Dorsolateral prefrontal cortex (tissue), 122 donors: ENCODE measurements at places on chromosomes 16 and 17.

GRCh38 chr16:12010388-12011251 is 34.1 kb downstream of the SNX29 start:
- DNase-seq: no peak

GRCh38 chr17:60079401-60080243 is 901 bp upstream of the HEATR6 start:
- no peak for DNase-seq

GRCh38 chr17:7004398-7005253 is 7.8 kb upstream of the RNASEK start:
- no peak for DNase-seq

- no peak for DNase-seq
These were observed 430 bp downstream of the BCAS3 start for GRCh38 chr17:60678118-60678444.

GRCh38 chr17:47875011-47875985 is 20.7 kb upstream of the SP2 start:
- DNase-seq: no peak

DNA sequence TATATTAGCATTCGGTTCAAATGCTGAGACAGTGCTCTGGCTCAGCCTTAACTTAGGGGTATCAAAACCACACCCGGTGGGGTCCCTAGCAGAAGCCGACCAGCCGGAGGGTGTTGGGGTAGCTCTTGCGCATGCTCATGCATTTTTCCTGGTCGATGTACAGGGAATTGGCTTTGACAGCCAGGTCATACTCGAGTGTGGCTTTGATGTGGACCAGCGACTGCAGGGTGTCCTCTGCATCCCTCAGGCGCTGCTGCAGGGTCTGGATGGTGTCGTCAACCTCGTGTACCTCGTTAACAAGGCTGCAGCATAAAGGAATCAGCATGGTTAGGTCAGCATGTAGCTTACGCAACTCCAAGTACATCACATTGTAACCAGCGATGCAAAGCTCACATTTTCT is 37.5 kb downstream of the TEKT3 start:
- DNase-seq: no peak

DNA sequence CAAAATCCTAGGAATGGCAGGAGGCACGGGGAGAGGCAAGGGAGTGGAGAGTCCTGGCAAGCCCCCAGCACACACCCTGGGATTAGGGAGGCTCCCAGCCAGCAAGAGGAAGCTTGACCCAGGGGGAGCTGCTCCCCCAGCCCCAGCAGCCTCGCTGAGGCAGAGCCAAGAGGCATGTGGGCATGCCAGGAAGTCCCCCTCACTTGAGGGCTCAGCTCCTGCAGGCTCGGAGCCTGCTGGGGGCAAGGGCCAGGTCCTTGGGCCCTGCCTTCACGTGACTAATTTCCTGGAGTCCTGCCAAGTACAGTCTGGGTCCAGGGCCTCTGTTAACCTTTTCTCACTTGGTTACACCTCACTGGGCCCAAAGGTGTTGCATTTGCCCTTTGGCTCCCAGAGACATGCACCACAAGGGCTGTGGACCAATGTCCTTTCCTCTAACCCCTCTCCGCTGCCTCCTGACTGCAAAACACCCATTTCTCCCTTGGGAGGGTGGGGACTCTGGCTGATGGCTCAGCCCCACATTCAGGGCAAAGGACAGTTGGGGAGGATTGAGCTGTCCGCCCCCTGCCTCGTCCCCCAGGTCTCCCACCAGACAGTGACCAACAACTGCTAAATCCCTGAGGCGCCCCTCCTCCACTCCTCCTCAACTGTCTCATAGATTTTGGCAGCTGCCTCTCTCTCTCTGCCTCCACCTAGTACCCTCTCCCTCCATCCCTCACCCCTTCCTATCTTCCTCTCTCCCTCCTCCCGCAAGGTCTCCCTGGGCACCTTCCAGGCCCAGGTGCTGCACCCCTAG is 4.4 kb upstream of the SLC47A2 start:
- DNase-seq: no peak

GRCh38 chr16:46748775-46749705 is 896 bp upstream of the MYLK3 start:
- no peak for DNase-seq

DNA sequence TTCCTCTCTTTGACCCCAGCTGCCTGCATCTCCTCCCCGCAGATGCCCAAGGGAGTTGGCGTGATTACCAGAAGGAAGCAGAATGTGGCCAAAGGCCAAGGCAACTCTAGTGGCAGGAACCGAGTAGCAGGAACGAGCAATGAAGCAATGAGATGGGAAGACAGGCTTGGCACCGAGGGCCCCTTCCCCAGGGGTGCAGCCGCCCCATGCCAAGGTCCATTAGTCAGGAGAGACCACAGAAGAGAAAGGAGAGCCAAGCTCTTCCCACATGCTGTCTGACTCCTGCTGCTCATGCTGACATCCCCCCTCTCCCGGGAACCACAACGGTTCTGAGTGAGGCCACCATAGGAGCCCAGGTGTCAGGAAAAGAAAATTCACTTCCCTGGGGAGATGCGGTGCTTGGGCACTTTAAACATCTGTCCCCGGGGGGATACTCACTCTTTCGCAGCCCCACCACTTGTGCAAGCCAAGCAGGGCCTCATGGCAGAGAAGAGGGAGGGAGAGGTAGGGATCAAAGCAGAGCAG is 67.4 kb downstream of the MYO18A start:
- DNase-seq: peak; percentile 44

DNA sequence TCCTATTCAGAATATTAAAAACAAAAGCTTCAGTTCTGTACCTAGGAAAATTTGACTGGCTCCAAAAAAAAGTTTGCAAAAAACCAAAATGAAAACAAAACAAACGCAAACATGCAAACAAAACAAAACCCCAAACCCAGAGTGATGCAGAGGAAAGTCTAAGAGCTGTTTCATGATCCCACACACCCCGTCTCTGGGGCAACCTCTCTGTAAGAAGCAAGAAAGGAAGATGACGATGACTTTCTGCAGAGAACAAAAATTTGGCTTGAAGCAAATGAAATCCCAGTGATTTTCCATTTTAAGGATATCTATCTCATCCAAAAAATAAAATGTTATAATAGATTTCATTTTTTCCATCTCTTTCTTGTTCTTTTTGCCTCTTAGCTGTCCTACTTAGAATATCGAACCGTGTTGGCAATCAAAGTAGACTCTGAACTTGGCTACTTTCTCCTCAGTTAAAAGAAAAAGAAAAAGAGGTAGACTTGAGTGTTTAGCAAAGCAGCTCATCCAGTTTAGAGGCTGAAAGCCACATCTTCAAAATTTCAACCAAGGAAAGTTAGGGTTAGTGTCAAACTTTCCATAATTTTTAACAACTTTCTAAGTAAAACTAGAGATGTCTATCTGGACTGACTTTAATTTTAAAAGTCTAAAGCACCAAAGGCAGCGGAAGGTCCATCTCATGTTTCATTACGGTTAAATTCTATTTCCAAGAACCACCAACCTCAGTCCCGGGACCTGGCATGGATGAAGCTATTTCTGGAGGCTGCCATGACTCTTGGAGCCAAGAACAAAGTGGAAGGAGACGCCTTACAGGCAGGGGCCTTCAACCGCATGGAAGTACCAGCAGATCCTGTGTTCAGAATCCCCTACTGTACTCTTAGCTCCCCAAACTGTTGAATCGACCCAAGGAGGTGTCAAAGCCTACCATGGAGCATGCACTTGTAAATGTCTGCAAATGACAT is 180.8 kb downstream of the XYLT1 start:
- no peak for DNase-seq

- DNase-seq: no peak
These were observed 13.9 kb downstream of the ITPRIPL2 start for GRCh38 chr16:19127674-19128131.

- DNase-seq: no peak
These were observed 8.3 kb downstream of the TFAP4 start for GRCh38 chr16:4264546-4264945.

DNA sequence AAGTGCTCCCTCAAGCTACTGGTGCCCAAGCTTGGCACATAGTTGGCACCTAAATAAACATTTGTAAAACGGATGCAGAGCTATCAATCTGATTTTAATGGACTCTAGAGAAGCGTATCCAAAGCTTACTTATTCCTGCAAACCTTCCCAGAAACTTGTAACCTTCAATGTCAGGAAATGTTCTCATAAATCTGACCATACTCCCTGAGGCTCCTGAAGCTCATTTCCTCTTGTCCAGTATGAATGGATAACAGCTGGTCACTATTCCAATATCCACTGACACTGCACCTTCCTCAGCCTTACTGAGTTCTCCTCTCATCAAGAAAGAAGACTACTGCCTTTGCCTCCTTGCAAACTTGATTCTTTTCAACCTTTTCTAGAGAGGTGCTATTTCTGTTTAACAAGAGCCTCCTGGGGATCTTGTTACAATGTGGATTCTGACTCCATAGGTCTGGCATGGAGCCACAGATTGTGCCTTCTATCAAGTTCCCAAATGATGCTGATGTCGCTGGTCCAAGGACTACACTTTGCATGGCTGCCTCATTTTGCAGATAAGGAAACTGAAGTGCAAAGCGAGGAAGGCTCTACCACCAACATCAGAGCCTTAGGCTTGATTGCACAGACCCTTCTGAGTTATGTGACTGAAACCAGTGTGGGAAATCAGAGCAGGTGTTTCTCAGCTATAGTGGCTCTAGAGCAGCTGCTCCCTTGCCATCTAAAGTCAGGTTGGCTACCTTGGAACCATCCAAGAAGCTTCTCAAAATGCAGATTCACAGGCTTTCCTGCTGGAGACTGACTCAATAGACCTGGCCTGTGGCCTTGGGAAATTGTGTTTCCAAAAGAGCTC is 377.8 kb downstream of the SOX9 start:
- no peak for DNase-seq

GRCh38 chr16:88928405-88929090 is 48.5 kb downstream of the CBFA2T3 start:
- no peak for DNase-seq

DNA sequence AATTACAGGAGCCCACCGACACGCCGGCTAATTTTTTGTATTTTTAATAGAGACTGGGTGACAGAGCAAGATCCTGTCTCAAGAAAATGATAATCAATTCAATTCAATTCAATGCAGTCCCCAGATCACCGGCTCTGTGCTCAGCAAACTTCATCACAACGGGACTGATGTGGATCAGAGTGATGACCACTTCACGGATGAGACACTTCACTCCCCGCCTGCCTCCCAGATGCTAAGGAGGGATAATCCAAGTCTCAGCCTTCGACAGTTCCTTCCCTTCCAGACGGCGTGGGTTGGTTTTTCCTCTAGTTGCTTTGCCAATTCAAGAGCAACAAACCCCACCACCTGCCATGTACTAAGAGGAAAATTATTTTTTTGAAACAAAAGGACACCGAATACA is 93.8 kb downstream of the ZDHHC7 start:
- DNase-seq: peak; percentile 64

DNA sequence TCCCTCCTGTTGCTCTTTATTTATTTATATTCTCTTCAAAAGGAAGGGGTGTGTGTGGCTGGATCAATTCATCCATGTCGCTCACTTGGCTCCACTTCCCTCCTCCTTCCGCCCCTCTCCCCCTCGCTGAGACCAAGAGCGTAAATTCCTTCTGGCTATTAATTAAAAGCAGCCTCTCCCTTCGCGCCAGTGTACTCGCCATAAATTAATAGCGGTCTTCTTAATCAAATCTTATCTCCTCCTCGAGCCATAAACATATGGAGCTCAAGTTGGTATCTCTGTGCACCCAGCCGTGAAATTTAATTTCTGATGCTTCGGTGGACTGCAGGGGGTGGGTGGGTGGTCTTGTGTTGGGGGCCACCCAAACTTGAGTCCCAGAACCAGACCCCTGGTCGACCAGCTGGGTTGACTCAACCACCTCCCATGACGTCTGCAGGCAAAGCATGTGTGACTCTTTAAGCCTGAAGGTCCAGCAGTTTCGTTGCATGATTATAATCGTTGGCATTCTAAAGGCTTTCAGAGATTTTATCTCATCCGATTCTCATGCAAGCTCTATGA is 57.9 kb downstream of the SDK2 start:
- DNase-seq: no peak

DNA sequence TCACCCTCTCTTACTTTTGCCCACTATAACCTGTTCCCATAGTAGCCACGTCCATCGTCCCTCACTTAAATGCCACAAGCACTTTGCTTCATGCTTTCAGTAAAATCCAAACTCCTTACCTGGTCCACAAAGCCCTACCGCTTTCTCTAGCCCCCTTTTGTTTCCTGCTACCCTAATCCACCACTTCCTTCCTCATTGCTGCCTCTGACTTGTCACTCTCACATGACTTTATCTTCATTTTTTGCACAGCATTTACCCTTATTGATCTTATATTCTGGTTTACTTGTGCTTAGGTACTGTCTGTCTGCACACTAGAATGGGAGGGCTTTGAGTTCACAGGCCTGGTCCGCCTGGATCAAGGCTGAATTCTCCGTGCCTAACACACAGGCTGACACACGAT is 340.0 kb downstream of the XYLT1 start:
- no peak for DNase-seq

DNA sequence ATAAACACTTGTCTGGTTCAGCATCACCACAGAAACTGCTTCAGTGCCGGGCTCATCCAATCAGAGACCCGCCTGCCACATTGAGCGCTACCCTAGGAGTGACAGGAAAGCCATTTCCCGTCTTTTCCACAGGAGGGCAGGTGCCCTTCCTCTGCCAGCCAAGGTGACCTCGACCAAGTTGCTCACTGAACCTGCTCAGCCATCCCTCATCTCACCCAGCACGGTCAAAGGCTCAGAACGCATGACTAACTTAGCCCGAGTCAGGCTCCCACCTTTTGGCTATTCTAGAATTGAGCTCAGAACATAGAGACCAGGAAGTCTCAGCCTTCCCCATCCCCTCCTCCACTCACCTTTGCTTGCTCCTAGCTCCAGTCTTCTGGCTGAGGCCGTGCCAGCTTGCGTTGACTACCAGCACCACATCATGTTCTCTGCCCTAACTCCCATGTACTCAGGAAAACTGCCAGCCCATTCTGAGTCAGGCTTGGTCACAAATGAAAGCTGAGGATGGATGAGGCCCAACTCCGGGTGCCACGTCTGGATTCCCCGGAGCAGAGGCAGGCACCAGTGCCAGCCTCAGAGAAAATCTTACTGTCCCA is 15.6 kb downstream of the MRPS23 start:
- peak; percentile 78 for DNase-seq

GRCh38 chr16:86990451-86990850 is 326.7 kb downstream of the C16orf95 start:
- DNase-seq: no peak

GRCh38 chr17:42537156-42537805 is 1.2 kb downstream of the NAGLU start:
- no peak for DNase-seq

DNA sequence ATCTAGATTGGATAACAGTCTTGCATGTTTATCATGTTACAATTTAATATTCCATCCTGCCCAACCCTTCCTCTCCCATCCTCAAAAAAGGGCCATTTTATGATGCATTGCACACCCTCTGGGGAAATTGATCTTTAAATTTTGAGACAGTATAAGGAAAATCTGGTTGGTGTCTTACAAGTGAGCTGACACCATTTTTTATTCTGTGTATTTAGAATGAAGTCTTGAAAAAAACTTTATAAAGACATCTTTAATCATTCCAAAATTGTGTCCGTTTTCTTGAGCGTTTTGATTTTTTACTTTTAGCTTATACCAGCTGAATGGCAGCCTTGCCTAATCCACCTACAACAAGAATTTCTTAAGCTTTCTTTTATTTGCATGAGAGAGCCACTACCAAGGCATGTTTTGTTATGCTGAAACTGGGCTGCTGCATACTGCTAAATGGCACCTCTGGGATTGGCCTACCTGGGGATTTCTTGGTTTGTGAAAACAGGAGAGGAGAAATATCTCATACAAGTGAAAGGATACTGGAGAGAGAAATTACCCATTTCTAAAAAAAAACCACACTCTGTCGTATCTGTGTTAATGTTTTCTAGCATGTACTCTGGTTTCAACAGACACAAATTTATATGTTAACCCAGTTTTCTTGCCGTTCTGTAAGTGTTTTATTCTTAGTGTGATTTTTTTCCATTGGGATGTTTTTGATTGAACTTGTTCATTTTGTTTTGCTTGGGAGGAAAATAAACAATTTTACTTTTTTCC is 52.2 kb downstream of the TUBD1 start:
- DNase-seq: no peak
